Activated T-cell treated with anti-CD3 and anti-CD28 coated beads, Interleukin-2, amount 50 U/mL, for 4 hours (primary cell): ENCODE measurements at places on chromosomes 7 and 10.

DNA sequence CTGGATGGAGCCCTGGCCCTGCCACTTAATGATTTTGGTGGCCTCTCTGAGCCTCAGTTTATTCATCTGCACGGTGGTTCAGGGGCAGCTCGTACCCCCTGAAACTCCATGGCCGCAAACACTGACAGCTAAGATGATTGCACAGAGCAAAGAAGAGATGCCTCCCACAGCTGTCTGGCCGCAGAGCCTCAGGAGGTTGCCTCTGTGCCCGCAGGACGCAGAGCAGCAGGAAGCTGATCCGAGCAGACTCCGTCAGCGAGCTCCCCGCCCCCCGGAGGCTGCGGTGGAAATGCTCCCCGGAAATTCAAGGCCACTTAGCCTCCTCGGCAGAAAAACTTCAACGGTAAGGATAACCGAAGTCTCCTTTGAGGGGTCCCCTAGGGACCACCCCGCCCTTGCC, 30.2 kb upstream of the C10orf53 start:
- no peak for DNase-seq

DNA sequence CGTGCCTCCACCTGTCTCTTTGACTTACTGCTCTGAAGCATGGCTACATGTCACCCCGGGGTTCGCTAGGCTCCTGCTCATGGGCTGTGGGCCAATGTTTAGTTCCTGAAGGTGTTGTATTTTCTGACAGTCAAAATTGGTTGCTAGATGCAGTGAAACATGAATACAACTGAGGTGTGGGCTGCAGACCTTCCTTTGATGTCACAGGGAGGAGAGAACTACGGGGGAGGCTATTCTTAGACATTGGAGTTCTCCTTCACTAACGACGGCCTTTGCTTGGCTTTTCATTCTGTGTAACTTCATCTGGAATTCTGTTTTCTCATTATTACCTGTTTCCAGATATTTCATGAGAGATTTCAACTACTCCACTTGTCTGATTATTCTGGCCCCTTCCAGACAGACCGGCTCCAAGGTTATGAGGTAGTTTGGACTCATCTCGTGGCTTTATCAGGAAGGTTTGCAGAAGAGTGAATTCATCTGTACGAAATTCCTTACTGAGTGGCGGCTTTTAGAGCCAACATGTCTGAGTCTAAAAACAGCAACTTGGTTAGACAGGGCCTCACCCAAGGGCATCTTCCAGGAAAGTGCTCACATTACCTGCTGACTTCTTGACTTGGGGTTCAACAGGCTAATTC, 774.7 kb downstream of the SUGCT start:
- DNase-seq = no peak

- no peak for DNase-seq
Measured at GRCh38 chr7:19957664-19958063, 184.2 kb upstream of the TMEM196 start.

- no peak for DNase-seq
Measured at GRCh38 chr10:114825513-114826253, 4.1 kb downstream of the FHIP2A start.

- no peak for DNase-seq
Measured at GRCh38 chr7:106606120-106606519, 54.8 kb downstream of the CCDC71L start.

- DNase-seq = no peak
Measured at GRCh38 chr7:93165447-93165846, 17.3 kb upstream of the SAMD9L start.

GRCh38 chr7:66504131-66504530, 124.5 kb upstream of the KCTD7 start:
- DNase-seq = no peak

- no peak for DNase-seq
Measured at GRCh38 chr7:130868139-130868538, 134.1 kb upstream of the KLF14 start.

DNA sequence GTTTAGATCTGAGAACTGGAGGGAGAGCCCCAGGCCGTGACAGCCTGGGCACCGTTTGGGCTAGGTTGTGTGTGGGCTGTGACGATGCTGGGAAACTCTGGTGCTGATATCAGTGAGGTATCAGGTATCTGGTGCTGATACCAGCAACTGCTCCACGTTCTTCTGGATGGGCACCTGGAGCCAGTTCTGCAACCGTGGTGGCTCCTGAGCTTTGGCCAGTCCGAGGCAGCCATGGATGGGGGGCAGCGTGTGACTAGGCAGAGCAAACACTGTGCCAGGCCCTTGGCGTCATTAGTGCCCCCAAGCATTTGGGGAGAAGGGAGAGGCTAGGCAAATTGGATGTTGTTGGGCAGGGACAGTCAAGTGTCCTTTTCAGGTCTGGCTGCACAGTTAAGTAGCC, 57.9 kb downstream of the ZNF467 start:
- no peak for DNase-seq

DNA sequence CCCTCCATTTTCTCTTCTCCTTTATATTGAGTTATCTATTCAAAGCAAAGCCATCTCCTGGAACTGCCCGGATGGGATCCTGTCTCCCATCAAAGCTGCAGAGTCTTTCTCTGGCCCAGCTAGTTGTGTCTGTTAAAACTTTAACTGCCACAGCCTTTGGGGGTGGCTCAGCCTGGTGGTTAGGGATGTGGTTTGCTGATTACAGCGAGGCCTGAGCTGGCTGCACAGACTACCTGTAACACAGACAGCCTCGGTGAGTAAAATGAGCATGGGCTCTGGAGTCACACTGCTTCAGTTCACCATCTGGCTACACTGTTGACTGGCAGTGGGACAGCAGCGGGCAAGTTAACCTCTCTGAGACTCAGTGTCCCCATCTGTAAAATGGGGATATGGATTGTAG, 18.4 kb upstream of the HABP2 start:
- DNase-seq = no peak

DNA sequence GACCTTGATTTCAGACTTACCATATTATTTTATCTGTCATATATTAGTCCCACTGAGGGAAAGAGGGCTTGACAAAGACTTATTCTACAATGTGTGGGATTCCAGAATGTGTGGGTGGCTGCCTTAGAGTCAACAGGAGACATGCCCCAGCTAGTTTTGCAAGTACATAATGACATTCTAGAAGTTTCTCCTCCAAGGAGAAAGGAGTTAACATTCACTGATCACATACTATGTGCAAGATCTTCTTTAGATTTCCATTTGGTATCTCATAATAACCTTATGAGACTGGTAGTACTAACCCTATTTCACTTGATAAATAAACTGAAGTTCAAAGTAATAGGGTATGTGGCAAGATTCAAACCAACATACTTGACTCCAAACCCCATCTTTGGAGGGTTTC, 25.2 kb downstream of the IRF5 start:
- no peak for DNase-seq

GRCh38 chr7:42468471-42468870, 231.5 kb upstream of the GLI3 start:
- DNase-seq = no peak

GRCh38 chr7:149886018-149886415, 12.2 kb downstream of the ATP6V0E2 start:
- DNase-seq = no peak

DNA sequence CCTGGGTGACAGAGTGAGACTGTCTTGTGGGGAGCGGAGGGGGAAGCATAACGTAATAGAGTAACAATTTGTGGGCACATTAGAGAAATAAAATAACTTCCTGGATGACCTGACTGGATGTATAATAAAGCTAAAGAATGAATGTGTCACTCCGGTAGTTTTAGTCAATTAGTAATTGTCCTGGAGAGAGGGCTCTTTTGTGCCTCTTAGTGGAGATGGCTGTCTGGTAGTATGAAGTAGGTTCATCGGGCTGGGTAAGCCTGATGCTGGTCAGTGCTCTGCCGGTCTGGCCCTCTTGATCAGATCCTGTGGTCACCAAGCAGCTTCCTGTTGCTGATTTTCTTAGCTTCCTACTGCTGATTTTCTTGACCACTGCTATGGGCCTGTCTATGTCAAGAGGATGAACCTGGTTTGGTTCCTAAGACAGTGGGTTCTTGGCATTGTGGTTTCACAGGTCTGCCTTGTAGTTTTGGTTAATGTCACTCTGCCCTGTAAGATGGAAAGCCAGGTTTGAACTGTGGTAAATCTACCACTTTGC, 34.1 kb downstream of the ZRANB1 start:
- no peak for DNase-seq

GRCh38 chr7:111175908-111176441, 85.0 kb downstream of the LRRN3 start:
- DNase-seq = no peak

GRCh38 chr10:98378722-98379121, 36.3 kb downstream of the PYROXD2 start:
- DNase-seq = no peak
